Activated CD4-positive, alpha-beta T cell treated with anti-CD3 and anti-CD28 coated beads for 4 hours (primary cell): ENCODE measurements at places on chromosomes 11 and 22.

- no peak for DNase-seq
Observed at GRCh38 chr11:47917599-47918369, 62.6 kb upstream of the PTPRJ start.

- DNase-seq = no peak
Observed at GRCh38 chr11:127648583-127648982, 648.0 kb upstream of the KIRREL3 start.

DNA sequence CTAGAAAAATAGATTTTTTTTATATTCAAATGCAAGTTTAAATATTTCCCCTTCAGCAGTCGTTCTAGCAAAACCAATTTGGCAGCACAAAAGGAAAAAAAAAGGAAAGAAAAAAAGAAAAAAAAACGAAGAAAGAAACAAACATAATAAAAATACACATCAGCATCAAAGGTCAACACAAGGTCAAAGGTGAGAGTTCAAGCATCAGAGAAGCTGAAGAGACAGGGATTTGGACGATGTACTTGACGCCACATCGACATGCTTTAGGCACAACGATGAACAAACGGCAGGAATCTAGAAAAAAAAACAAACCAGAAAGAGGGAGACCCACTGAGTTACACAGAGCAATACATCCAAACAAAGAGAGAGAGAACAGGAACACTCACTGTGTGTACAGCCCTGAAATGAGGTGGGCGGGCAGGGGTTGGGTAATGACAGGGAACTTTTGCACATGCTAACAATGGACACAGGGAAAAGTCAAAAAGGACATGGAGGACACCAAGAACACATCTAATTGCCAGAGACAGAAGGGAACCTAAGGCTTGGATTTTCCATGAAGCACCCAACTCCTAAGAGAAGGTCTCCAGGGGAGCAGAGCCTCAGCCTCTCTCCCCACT lies 19.8 kb upstream of the RAPSN start:
- no peak for DNase-seq

DNA sequence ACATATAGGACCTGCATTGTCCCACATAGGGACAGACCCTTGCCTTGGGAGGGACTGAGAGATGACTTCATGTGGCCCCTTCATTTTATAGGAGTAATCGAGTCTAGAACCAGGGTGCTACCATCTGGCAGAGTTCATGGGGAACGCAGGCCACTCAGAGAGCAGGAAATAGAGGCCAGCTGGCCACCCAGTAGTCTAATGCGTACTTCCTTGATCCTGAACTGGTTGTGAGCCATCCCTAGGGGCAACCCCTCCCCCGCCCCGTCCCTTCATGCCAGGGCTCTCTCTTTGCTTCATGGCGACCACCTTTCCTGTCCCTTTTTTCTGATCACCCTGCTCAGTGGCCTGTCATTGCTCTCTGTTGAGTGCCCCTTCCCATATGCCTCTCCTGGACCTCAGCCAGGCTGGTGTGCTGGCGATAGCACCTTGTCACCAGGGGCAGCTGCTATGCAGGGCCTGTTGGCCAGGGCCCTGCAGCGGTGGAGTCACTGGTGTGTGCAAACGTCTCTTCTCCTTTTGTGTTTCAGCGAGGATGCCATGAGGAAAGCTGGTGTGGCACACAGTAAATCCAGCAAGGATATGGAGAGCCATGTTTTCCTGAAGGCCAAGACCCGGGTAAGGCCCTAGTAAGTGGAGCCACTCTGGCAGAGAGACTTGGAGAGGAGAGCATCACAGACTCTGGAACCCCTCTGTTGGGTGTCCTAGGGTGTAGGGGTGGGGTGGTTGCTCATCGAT lies 29.3 kb downstream of the MED15 start:
- no peak for DNase-seq

DNA sequence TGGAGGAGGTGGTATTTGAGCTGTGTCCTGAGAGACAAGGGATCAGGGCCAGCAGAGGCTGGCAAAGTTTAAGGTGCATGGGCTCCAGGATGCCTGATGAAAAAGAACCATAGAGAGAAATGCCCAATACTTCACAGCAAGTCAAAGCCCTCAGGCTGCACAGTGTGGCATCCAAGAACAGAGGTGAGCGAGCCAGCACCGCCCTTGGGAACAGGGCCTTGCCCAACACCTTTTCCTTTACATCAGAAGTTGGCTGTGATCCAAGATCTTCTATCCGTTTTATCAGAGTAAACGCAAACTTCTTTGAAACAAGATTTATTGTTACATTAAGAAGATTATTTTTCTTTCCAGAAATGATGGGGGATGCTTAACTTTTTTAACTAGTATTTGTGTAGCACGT lies 1.4 kb downstream of the B3GNT6 start:
- DNase-seq = no peak

DNA sequence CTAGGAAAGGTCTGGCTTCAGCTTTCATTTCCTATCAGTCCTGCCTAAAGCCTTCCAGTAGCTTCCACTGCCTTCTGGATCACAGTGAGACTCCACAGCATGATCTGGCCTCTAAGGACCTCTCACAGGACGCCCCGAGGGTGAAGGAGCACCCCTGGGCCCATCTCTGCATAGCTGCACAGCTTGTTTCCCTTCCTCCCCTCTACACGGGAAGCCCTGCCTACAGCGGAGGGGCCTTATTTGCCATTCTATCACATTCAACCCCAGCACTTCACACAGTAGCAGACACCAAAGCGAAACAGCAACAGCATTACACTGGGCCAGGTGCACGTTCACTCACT lies 162.3 kb upstream of the GRK3 start:
- no peak for DNase-seq

- no peak for DNase-seq
Observed at GRCh38 chr22:46099740-46100139, 50.6 kb upstream of the PPARA start.

- no peak for DNase-seq
Observed at GRCh38 chr11:82718307-82718706, 15.4 kb downstream of the FAM181B start.

GRCh38 chr11:123588117-123588863 lies 66.1 kb downstream of the SCN3B start:
- DNase-seq = no peak

DNA sequence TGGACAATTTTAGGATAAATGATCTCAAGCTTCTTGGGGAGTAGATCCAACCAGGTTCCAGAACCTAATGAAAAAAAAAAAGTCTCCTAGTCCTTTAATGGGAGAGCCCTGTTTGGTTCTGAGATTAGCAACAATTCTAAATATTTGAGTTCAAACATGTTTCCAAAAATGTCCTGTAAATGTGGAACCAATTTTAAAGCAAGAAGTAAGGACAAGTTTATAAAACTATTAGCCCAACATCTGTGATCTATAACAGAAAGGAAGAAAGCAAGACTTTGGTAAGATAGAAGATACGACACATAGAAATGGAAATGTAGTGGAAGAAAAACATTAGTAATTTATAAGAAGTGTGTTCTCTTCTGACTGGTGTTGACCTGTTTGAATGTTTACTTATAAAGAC lies 79.7 kb upstream of the SLC5A12 start:
- DNase-seq = no peak
